ENCODE measurements at places on chromosomes 6 and 20.

DNA sequence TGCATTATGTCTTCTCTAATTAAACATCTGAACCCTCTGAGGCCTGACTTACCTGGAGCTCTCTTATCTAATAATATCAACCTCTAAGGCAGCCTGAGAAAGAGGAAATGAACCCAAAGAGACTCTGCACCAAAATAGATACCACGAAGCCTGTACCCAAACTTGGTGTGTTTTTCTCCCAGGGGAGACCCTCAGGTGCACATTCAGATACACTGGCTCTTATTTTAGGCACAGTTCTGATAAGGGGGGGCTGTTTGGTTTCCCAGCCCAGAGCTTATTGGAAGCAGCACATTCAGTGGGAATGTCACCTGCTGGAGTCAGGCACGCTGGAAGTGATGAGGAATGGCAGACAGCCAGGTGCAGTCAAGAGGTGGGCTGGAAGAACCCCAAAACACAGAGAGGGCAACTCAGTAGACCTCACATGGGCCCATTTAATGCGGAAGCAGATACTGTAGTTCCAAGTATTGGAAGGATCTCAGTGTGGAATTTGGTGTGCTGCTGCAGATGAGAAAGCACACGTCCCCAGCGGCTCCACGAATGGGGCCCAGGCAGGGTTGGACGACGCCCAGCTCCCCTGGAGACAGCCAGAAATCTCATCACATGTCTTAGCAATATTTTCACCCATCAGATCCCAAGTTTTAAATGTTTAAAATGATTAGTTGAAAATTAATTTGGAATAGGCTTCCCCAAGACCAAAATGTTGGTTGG is 9.7 kb upstream of the CCR6 start:
- no peak for DNase-seq

- DNase-seq, result no peak
Measured at GRCh38 chr20:62820208-62820961, 3.5 kb downstream of the COL9A3 start.

GRCh38 chr6:163398815-163399214 is 15.7 kb upstream of the QKI start:
- DNase-seq, result no peak

DNA sequence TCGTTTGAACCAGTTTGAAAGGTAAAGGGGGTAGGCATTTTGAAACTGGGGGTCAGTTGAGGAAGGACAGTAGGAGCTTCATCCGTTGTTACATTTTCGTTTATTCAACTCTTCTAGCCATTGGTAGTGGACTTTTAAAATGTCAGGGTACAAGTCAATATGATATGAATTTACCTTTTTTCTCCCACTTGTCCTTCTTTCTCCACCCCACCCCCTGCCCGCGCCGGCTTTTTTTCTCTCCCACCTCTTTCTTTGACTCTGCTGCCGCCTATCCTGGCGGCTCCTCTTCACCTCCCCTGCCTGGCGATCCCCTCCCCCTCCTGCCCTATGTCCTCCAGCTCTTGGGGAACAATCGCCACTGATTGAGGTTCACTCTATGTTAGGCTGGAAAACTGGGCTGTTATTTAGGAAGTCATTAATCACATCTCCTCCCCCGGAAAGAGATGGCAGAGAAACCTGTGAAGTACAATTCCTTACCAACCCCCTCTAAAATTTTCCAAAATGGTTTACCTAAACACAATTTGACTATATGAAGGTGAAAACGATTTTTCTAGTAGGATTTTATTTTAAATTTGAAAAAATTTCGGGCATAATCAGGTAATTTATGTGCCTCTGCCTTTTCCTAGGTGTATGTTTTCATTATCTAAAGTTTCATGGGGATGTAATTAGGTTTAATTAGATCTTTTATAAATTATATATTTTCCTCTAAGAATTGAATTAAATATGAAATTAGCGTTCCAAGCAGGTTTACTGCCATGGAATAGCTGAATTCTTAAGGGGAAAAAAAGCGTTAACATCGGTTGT is 778 bp upstream of the LIN28B start:
- no peak for DNase-seq

DNA sequence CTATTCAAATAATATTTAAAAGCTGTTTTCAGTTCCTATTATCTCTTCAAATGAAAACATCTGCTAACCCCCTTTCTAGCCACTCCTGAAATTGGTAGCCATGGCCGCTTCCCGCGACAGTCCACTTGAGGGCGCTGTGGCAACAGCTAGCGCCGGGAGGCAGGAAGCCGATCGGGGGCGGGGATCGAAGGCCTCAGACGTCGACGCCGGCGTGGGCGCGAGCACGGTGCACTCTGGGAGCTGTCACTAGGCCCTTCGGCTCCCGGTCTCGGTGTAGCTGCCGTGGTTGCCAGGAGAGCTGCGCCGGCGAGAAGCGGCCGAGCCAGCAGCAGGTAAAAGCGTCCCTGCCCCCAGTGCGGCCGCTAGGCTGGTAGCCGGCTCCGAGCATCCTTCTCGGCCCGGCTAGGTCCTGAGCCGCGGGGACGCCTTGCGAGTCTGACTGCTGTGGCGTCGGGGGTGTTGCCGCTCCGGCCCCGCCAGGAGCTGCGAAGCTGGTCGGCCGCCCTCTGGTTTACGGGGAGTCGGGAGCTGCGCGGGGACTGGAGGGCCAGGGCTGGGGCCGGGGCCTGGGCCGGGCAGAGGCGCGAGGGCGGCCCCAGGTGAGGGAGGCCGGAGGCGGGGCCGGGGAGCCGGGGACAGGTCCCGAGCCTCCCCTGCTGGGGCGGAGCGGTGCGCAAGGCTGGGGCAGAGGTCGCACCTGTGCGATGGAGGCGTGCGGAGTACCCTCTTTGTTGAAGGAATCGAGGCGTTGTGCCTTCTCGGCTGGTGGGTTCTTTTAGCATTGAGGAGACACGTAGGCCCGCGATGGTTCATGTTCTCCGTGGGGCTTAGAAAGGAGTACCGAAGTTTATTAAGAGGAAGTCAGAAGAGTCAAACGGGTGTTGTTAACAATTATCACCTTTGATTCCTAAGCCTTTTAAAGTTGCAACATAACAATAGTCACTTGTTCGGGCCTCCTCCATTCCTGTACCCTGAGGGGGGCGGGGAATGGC is at the start of gene DOP1A:
Gene DOP1A, plus strand, starts transcription at position 224 of the 992 bp plus-strand sequence. CDS start 29,307 bp downstream, outside the sequence.
- peak; percentile 91 for DNase-seq

- no peak for DNase-seq
Measured at GRCh38 chr6:20893412-20893811, 359.2 kb downstream of the CDKAL1 start.

GRCh38 chr6:72720464-72720863 is 98.6 kb downstream of the KCNQ5 start:
- no peak for DNase-seq

DNA sequence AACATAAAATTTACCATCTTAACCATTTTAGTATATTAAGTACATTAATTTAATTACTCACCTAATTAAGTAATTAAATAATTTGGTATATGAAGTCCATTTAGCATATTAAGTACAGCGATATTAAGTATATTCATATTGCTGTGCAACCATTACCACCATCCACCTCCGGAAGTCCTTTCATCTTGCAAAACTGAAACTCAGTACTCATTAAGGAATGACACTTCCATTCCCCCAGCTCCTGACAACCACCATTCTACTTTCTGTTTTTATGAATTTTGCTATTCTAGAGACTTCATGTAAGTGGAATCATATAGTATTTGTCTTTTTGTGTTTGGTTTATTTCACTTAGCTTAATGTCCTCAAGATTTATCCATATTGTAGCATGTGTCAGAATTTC is 61.1 kb upstream of the GTSF1L start:
- no peak for DNase-seq

- peak; percentile 78 for DNase-seq
Measured at GRCh38 chr6:154606457-154606856, 96.0 kb upstream of the CNKSR3 start.

- no peak for DNase-seq
Measured at GRCh38 chr6:9428421-9429172, 986.3 kb downstream of the TFAP2A start.

GRCh38 chr6:31651602-31652191 is 764 bp downstream of the BAG6 start:
- DNase-seq, result no peak

GRCh38 chr6:139373928-139374356 is 506 bp downstream of the CITED2 start:
- DNase-seq, result no peak

- no peak for DNase-seq
Measured at GRCh38 chr6:125066964-125067363, 86.6 kb upstream of the TPD52L1 start.

- no peak for DNase-seq
Measured at GRCh38 chr6:120214088-120214499, 864.5 kb upstream of the MAN1A1 start.

GRCh38 chr20:3013771-3014170 is 29.7 kb upstream of the GNRH2 start:
- no peak for DNase-seq

DNA sequence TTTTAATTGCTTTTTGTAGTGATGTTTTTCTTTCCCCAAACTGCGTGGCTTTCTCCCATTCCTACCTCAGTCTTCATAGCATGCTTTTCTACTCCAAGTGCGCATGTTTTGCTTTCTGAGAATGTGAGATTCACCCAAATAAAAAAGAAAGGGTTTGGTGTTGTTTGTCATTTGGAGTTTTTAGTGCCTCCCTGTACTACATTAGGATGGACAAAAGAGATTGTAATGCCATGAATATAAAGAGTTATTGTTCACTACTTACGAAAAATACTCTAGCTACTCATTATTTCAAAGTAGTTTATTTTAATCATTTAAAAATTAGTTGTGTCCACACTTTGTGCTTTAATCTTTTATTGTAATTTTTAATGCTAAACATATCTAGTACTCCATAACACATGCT is 81.8 kb downstream of the RNF217 start:
- DNase-seq, result no peak

DNA sequence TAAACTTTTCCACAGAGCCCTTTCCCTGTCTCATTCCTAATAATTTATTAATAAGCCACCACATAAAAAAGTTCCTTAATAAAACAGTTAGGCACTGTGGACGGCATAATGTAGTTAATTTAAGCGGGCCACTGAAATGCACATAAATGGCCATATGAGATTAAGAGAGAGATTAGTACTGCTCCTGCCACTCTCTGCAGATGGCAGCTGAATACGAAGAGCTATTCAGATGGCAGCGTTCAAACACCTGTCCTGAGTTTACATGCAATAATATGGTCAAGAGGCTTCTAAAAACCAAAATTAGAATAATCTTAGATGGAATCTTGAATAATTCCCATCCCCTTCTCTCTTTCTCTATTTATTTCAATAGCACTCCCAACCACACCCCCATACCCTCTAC is 461.8 kb downstream of the PKHD1 start:
- DNase-seq, result no peak

GRCh38 chr6:144190593-144190992 is 40.3 kb downstream of the STX11 start:
- no peak for DNase-seq

DNA sequence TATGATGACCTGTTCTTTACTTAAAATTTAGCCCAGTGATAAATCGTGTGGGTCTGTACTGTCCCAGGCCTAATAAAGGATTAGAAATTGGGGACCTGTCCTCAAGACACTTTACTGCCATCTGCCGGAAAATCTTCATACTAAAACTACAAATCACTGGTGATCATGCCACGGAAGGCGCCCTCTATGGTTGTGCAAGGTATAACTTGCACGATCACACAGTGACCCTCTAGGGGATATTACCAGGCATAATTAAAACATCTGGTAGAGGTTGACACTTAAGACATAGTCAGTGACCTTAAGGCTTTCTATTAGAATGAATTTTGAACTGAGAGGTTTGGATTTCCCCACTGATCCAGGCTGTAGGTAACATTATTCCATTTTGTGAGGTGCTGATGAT is 172.6 kb downstream of the BMP2 start:
- no peak for DNase-seq

GRCh38 chr6:47924001-47924400 is 142.2 kb downstream of the OPN5 start:
- no peak for DNase-seq

GRCh38 chr20:39133201-39133600 is 171.1 kb downstream of the DHX35 start:
- DNase-seq, result no peak

- DNase-seq, result no peak
Measured at GRCh38 chr6:135667691-135668455, 170.3 kb upstream of the AHI1 start.

- DNase-seq, result no peak
Measured at GRCh38 chr6:19502301-19502700, 334.9 kb upstream of the ID4 start.

DNA sequence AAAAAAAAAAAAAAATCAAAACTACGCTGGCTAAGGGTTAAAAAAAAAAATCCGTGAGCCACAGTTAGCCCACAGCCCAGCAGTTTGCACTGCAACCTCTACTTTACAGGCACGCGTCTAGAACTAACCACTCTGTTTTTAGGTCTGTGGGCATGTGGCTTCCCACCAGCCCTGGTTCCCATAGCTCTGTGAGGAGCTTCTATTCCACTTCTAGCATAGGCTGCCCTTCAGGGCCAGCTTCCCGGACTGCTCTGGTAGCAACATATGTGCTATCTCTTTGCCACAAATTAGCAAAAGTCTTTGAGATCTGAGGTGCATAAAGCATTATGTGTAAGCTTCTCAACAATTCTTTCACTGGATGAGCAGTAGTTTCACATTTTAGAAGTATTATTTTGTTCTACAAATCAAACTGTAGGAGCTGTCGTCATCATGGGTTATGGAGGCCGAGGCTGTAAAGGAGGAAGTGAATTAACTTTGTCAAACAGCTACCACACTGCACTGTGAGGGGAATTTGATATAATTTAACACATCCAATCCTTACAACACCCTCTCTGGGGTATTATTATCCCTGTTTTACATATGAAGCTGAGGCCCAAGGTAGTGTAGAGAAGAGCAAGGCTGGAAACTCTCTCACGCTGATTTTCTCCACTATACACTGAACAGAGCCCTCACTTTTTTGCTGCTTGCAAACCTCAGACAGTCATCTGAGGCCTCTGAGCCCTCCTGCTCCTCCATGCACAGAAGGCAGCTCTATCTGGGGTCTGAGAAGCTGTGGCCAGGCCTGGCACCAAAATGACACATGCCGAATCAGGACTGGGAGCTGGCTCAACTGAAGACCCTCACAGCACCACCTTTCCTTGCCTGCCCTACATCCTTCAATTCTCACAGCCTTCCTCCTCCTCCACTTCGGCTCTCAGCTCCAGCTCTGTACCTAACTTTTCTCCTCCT is 35.4 kb downstream of the MAN1A1 start:
- DNase-seq, result peak; percentile 15

GRCh38 chr6:155444120-155444917 is 11.3 kb downstream of the NOX3 start:
- DNase-seq, result no peak

DNA sequence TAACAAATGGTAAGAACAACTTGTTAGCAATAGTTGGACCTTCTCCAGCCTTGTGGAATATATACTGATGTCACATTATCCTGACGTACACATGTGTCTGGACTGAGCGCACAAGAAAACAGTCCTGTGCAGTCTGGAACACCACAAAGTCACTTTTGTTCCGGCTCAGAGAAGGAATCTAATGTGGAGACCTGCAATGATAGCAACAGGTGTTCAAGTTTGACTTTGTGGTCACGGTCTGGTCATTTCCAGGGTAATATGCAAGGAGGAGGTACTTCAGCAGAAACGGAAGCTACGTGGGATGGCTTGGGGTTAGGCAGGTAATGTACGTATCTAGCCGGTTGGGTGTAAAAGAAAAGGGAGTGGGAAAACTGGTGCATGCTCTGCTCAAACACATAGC is 687.2 kb upstream of the AGPAT4 start:
- DNase-seq, result no peak
